ENCODE measurements at places on chromosomes 4 and X.

GRCh38 chrX:27619459-27619858 is 29.3 kb downstream of the DCAF8L2 start:
- DNase-seq: no peak

DNA sequence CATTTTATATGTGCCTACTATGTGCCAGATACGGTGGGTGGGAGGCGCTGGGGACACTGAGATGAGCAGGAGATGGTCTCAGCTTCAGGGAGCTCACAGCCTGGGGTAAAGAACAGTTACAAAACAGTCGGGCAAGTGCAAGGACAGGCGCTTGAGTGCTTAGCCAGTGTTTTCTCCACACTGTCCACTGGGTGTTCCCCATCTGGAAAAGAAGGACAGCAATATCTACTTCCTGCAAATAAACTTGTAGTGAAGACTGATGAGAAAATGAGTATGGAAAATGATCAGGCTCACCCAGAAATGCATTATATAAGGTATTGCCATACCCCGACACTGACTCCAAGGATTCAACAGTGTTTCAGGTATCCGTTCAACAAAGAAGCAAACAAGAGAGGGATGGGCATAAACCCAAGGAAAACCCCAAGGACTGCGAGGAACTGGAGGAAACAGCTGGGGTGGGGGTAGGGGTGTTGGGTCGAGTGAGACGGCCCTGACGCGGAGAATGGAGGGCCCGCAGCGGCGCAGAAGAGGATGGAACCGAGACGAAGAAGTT is 835 bp downstream of the TMEM185A start:
- DNase-seq: peak; percentile 14

GRCh38 chr4:152696764-152697261 is 17.0 kb upstream of the TMEM154 start:
- peak; percentile 10 for DNase-seq

GRCh38 chrX:133921764-133922389 is 63.5 kb downstream of the GPC3 start:
- no peak for DNase-seq

DNA sequence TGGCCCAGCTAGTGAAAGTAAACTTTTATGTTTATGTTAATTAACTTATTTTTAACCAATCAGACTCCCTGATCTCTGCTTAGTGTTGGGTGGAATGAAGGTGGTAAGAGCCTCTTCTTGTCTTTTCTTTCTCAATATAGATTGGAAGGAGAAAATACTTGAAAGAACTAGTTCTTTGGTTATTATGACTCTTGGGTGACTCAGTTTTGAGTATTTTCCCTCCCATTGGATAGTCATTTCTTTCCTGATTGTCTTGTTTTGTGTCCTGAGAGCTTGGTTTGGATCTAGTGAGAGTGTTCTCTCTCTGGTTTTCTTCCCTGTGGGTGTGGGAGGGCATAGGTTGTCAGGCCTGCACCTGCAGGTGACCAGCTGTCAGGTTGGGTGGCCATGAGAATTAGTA is 172.0 kb upstream of the GLRA2 start:
- no peak for DNase-seq

- DNase-seq: no peak
Measured at GRCh38 chr4:20995610-20996009, 295.4 kb downstream of the PACRGL start.

- no peak for DNase-seq
Measured at GRCh38 chrX:106894978-106895452, 8.1 kb downstream of the RIPPLY1 start.

GRCh38 chr4:156401371-156401770 is 447.7 kb upstream of the CTSO start:
- no peak for DNase-seq

DNA sequence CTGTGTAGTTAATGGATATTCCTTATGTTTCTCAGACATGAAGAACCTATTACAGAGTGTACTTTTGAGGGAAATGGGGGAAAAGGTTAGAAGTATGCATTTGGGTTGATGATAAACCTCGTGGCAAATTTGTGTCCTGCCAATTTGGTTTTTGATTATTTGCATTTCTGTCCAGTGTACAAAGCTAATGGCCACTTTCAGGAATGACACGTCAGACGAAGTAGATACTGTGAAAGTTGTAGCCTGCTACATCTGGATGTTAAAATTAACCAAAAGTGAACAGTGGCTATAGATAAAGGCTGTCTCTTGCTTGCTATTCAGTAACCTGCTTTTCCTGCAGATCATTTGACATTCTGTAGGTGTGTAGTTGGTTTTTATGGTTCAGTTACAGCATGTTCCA is 1.0 kb downstream of the PRDX4 start:
- no peak for DNase-seq

DNA sequence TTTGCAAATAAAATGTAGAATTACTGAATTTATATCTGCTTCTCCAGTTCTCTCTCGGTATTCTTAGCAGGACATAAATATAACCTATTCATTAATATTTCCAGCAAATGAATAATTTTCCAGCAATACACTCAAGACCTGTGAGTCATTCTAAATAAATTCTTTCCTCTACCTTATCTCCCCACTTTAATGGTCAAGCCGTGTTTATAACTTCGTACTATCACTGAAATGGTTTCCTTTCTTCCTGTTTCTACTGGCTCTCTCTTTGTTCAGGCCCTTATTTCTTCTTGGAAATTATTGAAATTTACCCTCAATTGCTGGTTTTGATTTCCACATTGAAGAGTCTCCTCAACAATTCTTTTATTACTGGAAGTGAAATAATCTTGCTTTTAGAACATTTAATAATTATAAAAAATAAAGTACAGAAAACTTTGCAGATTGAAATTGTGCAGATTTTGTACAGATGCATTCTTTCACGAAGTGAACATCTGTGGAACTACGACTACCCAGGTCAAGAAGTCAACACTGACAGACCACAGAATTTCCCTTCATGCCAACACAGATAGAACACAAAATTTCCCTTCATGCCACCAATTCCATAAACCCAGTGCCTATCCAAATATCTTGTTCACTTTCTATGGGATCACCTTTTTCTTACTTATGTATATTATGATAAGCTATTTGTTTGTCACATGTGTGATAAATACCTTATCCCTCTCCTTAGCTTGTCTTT is 205.7 kb downstream of the FAT4 start:
- no peak for DNase-seq

- no peak for DNase-seq
Measured at GRCh38 chrX:151505796-151506195, 57.7 kb upstream of the PASD1 start.

- no peak for DNase-seq
Measured at GRCh38 chrX:118448273-118448783, 47.3 kb upstream of the DOCK11 start.

- no peak for DNase-seq
Measured at GRCh38 chr4:123421937-123422781, 25.6 kb downstream of the SPRY1 start.

DNA sequence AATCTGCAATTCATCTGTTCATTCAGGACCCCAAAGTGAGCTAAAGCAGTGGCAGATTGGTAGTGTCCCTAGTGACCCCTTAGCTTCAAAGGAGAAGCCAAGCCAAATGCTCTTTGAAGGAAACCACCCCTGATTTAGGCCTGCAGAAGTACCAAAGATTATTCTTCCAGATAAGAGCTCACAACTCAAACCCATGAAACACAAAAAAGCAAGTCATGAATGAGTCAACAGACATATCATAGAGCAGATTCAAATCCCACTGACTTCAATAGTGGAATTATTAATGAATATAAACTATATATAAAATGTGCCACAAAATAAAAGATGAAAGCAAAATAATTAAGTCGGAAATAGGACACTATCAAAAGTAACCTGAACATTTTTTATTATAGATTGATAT is 197.6 kb downstream of the SCFD2 start:
- no peak for DNase-seq

GRCh38 chr4:100391086-100391485 is 126.7 kb downstream of the EMCN start:
- no peak for DNase-seq

- DNase-seq: no peak
Measured at GRCh38 chrX:137574784-137575293, 8.9 kb downstream of the ZIC3 start.

DNA sequence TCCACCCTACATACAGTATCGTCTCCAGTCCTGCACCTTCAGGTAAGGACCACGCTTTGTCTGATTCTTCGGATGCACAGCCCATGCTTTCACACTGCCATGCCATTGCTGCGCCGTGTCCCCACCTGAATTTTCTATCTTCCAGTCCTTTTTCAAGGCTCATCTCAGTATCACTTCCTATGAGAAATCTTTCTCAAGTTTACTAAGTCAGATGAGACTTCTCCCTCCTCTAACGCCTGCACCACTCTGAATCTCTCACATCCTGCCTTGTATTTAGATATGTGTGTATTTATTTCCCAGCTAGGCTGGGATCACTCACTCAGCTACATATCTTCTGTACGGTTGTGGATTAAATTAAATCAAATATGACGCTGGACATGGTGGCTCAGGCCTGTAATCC is 116.8 kb downstream of the SMIM20 start:
- no peak for DNase-seq

GRCh38 chrX:37330642-37331041 is 18.5 kb upstream of the PRRG1 start:
- DNase-seq: no peak
